ENCODE measurements at places on chromosomes 12 and 14.
A peak's percentile ranks its signal among the peaks of the same experiment; 100 is the strongest.

- H3K4me3 ChIP-seq, result no peak overlapping the region
- H3K27ac ChIP-seq, result no peak overlapping the region
- H3K27me3 ChIP-seq, result no peaks in the 10 kb centered on the region
- H3K36me3 ChIP-seq, result no peaks in the 10 kb centered on the region
- no peak for DNase-seq
- H3K4me1 ChIP-seq, result no peaks in the 10 kb centered on the region
Measured at GRCh38 chr12:116568203-116568602, 9.0 kb downstream of the MAP1LC3B2 start.

DNA sequence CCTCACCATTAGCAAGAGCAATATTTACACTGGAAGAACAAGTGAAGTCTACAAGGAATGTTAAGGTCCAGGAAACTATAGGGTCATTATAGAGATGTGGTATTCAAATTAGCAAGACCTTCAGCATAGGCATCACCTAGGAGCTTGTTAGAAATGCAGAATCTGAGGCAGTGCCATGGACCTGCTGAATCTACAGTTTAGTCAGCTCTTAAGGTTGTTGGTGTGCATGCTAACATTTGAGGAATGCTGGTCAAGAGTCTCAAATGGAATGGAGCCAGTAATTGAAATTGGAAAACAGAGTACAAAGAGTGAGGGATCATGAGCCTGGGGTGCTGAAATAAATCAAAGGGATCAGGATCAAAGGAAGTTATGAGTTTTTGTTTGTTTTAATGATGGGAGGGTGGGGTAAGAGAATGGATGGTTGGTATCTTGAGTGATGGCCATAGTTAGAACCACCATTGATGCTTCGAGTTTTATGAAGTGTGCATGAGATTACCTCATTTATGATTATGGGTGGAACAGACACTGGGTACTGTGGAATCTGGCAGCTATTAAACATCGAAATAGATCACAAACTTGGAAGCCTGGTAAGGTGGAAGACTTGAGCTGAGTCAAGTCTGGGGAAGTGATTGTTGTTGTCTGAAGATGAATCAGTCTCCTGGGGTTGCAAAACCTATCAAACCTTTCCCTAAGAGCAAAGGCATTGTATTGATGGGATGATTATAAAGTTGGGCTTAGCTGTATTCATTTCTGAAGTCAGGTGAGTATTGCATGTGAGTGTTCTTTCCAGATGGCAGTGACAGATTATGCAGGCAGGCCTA lies 323.3 kb upstream of the E2F7 start:
- H3K27me3 ChIP-seq, result no peaks in the 10 kb centered on the region
- no peak for DNase-seq
- no peaks in the 10 kb centered on the region for H3K4me1 ChIP-seq
- no peak overlapping the region for H3K4me3 ChIP-seq

GRCh38 chr14:24113801-24114531 lies 611 bp upstream of the DCAF11 start:
- H3K27me3 ChIP-seq, result no peaks in the 10 kb centered on the region
- peak overlapping the region; percentile 67 for H3K4me3 ChIP-seq
- peak; percentile 99 for DNase-seq
- H3K4me1 ChIP-seq, result peaks cover 17% of the 10 kb centered on the region
- peaks cover 21% of the 10 kb centered on the region for H3K36me3 ChIP-seq
- H3K27ac ChIP-seq, result peak overlapping the region; percentile 96

- H3K27ac ChIP-seq, result no peak overlapping the region
- no peak overlapping the region for H3K4me3 ChIP-seq
- H3K27me3 ChIP-seq, result peaks cover 64% of the 10 kb centered on the region
- no peak for DNase-seq
- peaks cover 12% of the 10 kb centered on the region for H3K4me1 ChIP-seq
Measured at GRCh38 chr12:125185311-125185739, 120.1 kb downstream of the AACS start.

- H3K4me3 ChIP-seq, result no peak overlapping the region
- H3K27ac ChIP-seq, result no peak overlapping the region
- no peak for DNase-seq
- H3K4me1 ChIP-seq, result peaks cover 6% of the 10 kb centered on the region
- no peaks in the 10 kb centered on the region for H3K36me3 ChIP-seq
Measured at GRCh38 chr14:88204221-88204620, 118.8 kb downstream of the KCNK10 start.

DNA sequence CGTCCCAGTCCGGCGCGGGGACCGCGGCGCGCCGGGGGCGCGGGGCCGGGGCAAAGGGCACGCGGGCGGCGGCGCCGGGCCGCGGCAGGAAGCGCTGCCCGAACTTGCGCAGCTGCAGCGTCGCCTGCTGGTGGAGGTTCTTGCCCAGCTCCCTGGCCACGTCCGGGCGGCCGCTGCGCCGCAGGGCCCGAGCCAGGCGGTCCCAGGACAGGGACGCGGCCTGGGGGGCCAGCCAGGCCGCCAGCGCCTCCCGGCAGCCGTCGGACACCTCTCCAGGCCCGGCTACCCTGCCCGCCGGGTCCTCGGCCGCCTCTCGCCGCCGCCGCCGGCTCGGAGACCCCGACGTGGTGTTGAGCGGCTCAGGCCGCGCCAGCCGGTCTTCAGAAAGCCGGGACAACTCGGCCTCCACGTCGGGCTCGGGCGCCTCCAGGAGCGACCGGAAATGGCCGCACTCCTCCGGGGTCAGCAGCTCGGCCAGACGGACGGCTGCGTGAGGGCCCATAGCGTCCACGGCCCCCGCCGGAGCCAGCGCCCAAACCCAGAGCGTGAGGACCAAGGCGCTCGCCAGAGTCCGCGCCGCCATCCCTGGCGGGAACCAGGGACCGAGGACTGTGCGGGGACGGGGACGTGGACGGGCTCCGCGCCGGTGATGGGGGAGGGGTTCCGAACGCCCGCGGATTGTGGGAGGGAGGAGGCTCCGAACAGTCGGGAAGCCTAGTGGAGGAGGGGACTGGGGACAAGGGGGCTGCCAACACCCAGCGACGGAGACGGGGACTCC lies 34.0 kb downstream of the FIGNL2 start:
- peak overlapping the region; percentile 71 for H3K4me3 ChIP-seq
- peak overlapping the region; percentile 75 for H3K27ac ChIP-seq
- peaks cover 14% of the 10 kb centered on the region for H3K4me1 ChIP-seq
- no peaks in the 10 kb centered on the region for H3K27me3 ChIP-seq
- no peaks in the 10 kb centered on the region for H3K36me3 ChIP-seq

- no peak overlapping the region for H3K4me3 ChIP-seq
- DNase-seq, result no peak
- H3K36me3 ChIP-seq, result no peaks in the 10 kb centered on the region
- H3K27me3 ChIP-seq, result no peaks in the 10 kb centered on the region
- no peaks in the 10 kb centered on the region for H3K4me1 ChIP-seq
- H3K27ac ChIP-seq, result no peak overlapping the region
Measured at GRCh38 chr12:86249851-86250250, 6.3 kb downstream of the MGAT4C start.

- no peaks in the 10 kb centered on the region for H3K36me3 ChIP-seq
- peaks cover 5% of the 10 kb centered on the region for H3K27me3 ChIP-seq
- no peaks in the 10 kb centered on the region for H3K4me1 ChIP-seq
- H3K4me3 ChIP-seq, result no peak overlapping the region
- no peak for DNase-seq
- no peak overlapping the region for H3K27ac ChIP-seq
Measured at GRCh38 chr12:10624605-10625004, 11.2 kb upstream of the MAGOHB start.

Measured in large intestine (tissue), 12 donors.